ENCODE measurements at places on chromosomes 12 and 14.

DNA sequence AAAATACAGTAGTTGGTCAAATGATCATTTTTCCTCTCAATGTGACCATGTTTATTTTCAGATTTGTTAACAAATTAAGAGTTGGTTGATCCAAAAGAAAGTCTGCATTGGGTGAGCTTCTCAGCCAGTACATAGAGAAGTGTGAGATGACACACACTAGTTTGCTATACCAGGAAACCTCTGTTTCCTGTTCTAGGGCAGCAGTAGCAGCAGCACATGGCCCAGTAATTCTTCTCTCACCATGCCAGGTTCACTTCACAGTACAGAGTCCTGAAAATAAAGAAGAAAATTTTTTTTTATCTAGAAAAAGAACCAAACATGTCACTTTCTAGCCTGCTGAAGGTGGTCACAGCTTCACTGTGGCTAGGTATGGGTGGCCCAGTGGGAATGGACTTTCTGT lies 250.2 kb upstream of the OR4E1 start:
- H3K4me1 ChIP-seq = peaks cover 60% of the 10 kb centered on the region
- peaks cover 5% of the 10 kb centered on the region for H3K36me3 ChIP-seq
- peak overlapping the region; percentile 91 for H3K27ac ChIP-seq
- H3K27me3 ChIP-seq = no peaks in the 10 kb centered on the region
- H3K4me3 ChIP-seq = peak overlapping the region; percentile 58

- DNase-seq = no peak
- H3K4me3 ChIP-seq = no peak overlapping the region
- H3K36me3 ChIP-seq = peaks cover 8% of the 10 kb centered on the region
- no peaks in the 10 kb centered on the region for H3K27me3 ChIP-seq
- H3K4me1 ChIP-seq = peaks cover 49% of the 10 kb centered on the region
Measured at GRCh38 chr12:46177025-46177424, 91.8 kb downstream of the SLC38A1 start.

- no peak overlapping the region for H3K27ac ChIP-seq
- no peak overlapping the region for H3K4me3 ChIP-seq
- peaks cover 4% of the 10 kb centered on the region for H3K27me3 ChIP-seq
- H3K4me1 ChIP-seq = peaks cover 2% of the 10 kb centered on the region
- no peaks in the 10 kb centered on the region for H3K36me3 ChIP-seq
Measured at GRCh38 chr12:15682826-15683225, 106.4 kb downstream of the EPS8 start.

DNA sequence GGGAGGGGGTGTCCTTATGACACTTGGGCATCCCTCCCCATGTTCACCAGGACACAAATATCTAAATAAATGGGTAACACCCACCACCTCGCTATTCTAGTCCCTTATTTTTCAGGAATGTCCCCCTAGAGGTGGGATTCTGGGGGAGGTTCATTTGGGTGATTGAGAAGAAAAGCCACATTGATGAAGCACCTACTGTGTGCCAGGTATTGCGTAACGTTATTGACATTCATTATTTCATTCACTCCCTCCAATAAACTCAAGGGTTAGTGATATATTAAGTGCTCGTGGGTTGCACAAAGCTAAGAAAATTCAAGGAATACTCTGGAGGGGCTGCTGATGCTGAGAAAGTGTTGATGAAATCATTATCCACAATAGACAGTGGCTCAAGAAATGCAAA lies 92.5 kb upstream of the NOS1 start:
- H3K4me3 ChIP-seq = no peak overlapping the region
- H3K36me3 ChIP-seq = no peaks in the 10 kb centered on the region
- no peaks in the 10 kb centered on the region for H3K4me1 ChIP-seq
- no peak for DNase-seq
- no peak overlapping the region for H3K27ac ChIP-seq
- H3K27me3 ChIP-seq = no peaks in the 10 kb centered on the region

DNA sequence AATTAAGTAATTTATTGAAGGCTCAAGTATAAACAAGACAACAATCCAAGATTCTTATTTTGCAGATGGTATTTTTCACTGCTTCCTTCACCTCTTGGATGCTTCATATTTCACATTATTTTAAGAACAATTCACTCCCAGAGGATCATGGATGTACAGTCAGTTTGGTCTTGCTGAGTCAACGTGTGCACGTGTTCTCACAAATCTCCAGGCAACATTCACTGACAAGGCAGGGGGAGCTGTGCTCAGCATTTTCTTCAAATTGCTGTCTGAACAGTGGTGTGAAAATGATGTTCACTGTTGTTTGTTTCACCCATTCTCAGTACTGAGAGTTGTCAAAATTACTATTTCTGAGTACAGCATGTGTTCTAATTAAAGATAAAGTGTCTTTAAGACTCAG lies 118.3 kb upstream of the SLC38A4 start:
- no peak overlapping the region for H3K4me3 ChIP-seq
- no peak for DNase-seq
- H3K27ac ChIP-seq = no peak overlapping the region
- no peaks in the 10 kb centered on the region for H3K27me3 ChIP-seq
- no peaks in the 10 kb centered on the region for H3K36me3 ChIP-seq

GRCh38 chr12:4292341-4293073 lies 18.9 kb downstream of the CCND2 start:
- peak overlapping the region; percentile 98 for H3K27ac ChIP-seq
- peak overlapping the region; percentile 11 for H3K4me3 ChIP-seq
- H3K4me1 ChIP-seq = peaks cover 91% of the 10 kb centered on the region
- H3K36me3 ChIP-seq = peaks cover 99% of the 10 kb centered on the region
- DNase-seq = peak; percentile 32

- DNase-seq = peak; percentile 64
- H3K27me3 ChIP-seq = no peaks in the 10 kb centered on the region
- H3K4me3 ChIP-seq = peak overlapping the region; percentile 56
- H3K27ac ChIP-seq = peak overlapping the region; percentile 88
- peaks cover 40% of the 10 kb centered on the region for H3K4me1 ChIP-seq
- peaks cover 75% of the 10 kb centered on the region for H3K36me3 ChIP-seq
Measured at GRCh38 chr12:123223241-123223668, 9.7 kb downstream of the MPHOSPH9 start.

GRCh38 chr12:3367750-3368444 lies 123.1 kb upstream of the PRMT8 start:
- no peak overlapping the region for H3K27ac ChIP-seq
- H3K27me3 ChIP-seq = peaks cover 26% of the 10 kb centered on the region
- H3K4me3 ChIP-seq = no peak overlapping the region
- H3K36me3 ChIP-seq = no peaks in the 10 kb centered on the region
- H3K4me1 ChIP-seq = peaks cover 4% of the 10 kb centered on the region

DNA sequence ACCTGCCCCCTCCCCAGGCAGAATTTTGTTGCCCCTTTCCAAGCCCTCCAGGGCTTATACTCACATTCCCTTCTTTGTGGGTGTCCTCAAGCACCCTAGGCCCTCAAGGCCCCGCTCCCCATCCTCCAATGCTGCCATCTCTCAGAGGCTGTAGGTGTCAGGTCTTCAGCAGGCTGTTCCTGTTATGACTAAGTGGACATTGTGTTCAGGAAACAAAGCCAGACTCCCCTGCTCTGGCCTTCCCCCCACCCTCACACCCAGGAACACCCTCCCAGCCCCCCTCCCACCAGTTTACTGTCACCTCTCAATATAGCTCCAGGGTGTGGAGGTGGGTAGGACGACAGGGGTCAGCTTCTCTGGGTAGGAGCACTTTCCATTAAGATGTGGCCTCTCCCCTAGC lies 1.4 kb upstream of the MYH6 start:
- H3K4me1 ChIP-seq = no peaks in the 10 kb centered on the region
- no peak for DNase-seq
- no peaks in the 10 kb centered on the region for H3K36me3 ChIP-seq
- no peak overlapping the region for H3K4me3 ChIP-seq
- H3K27me3 ChIP-seq = peaks cover 7% of the 10 kb centered on the region

- no peak overlapping the region for H3K4me3 ChIP-seq
- no peaks in the 10 kb centered on the region for H3K4me1 ChIP-seq
- H3K27ac ChIP-seq = no peak overlapping the region
- DNase-seq = no peak
- no peaks in the 10 kb centered on the region for H3K36me3 ChIP-seq
Measured at GRCh38 chr12:129481921-129482320, 421.9 kb downstream of the TMEM132D start.

GRCh38 chr12:80373666-80374065 lies 70.4 kb upstream of the PTPRQ start:
- DNase-seq = no peak
- no peak overlapping the region for H3K4me3 ChIP-seq
- H3K27me3 ChIP-seq = no peaks in the 10 kb centered on the region
- no peak overlapping the region for H3K27ac ChIP-seq
- no peaks in the 10 kb centered on the region for H3K36me3 ChIP-seq
- H3K4me1 ChIP-seq = no peaks in the 10 kb centered on the region

DNA sequence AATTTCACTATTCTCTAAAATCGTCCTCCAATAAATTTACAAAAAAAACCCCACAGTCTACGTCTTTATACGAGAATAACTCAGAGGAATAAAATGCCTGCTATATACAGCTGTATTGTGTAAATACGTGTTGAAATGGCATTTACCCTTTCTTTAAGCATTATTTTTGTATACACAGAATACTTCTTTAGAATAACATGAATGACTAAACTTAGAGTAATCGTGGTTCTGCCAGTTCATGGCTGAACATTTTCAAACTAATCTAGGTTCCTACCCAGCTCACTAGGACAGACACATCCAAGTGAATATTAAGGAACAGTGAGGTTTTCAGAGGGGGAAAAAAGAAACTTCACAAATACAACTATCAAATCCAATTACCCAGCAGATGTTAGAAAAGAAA lies 24.6 kb downstream of the DICER1 start:
- H3K36me3 ChIP-seq = peaks cover 75% of the 10 kb centered on the region
- H3K27ac ChIP-seq = no peak overlapping the region
- H3K27me3 ChIP-seq = no peaks in the 10 kb centered on the region
- H3K4me1 ChIP-seq = peaks cover 46% of the 10 kb centered on the region

- H3K36me3 ChIP-seq = no peaks in the 10 kb centered on the region
- H3K27me3 ChIP-seq = no peaks in the 10 kb centered on the region
- no peak overlapping the region for H3K27ac ChIP-seq
- no peak overlapping the region for H3K4me3 ChIP-seq
- no peaks in the 10 kb centered on the region for H3K4me1 ChIP-seq
Measured at GRCh38 chr14:86790408-86791364, 1202.3 kb downstream of the GALC start.

- H3K36me3 ChIP-seq = no peaks in the 10 kb centered on the region
- H3K4me1 ChIP-seq = peaks cover 70% of the 10 kb centered on the region
- DNase-seq = no peak
- H3K27me3 ChIP-seq = no peaks in the 10 kb centered on the region
- H3K4me3 ChIP-seq = peak overlapping the region; percentile 3
- peak overlapping the region; percentile 90 for H3K27ac ChIP-seq
Measured at GRCh38 chr12:68959891-68960464, 27.0 kb upstream of the CPM start.

DNA sequence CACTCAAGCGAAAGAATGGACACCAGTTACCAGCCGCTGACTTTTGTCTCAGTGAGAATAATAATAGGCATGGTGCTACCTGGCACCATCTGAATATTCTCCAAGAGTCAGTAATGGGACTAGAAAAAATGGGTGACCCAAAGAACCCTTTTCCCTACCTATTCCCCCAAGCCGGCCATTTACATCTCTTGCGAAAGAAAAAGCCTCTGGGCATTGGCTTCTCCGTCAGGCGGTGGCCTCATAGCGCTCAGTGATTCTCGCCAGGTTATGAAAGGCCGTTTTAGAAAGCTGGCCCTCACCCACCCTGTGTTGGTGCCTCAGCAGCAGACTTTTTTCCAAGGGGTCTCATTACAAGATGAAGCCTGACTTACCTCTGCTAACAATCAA lies 523 bp upstream of the SLC6A15 start:
- no peak overlapping the region for H3K4me3 ChIP-seq
- no peak for DNase-seq
- no peaks in the 10 kb centered on the region for H3K36me3 ChIP-seq
- H3K27ac ChIP-seq = no peak overlapping the region
- peaks cover 44% of the 10 kb centered on the region for H3K27me3 ChIP-seq

- H3K36me3 ChIP-seq = no peaks in the 10 kb centered on the region
- no peak overlapping the region for H3K4me3 ChIP-seq
- no peak for DNase-seq
- H3K4me1 ChIP-seq = no peaks in the 10 kb centered on the region
- no peaks in the 10 kb centered on the region for H3K27me3 ChIP-seq
Measured at GRCh38 chr14:85438481-85438942, 91.4 kb upstream of the FLRT2 start.

DNA sequence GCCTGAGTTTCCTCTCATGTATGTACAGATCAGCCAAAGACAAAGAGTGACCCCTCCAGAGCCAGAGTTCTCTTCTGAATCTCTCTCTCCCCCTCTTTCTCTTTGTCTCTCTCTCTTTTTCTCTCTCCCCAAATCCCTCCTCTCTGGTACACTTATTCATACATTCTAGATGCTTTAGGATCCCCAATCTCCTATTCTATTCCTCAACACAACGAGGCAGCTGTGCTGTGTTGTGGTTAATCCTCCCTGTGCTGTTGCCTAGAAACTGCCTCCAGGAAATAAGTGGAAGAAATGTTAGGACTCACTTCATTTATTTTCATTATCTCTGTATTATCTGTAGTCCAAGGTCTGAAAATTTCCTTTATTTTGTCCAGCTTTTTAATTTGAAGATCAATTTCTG lies 350.5 kb upstream of the OR4E1 start:
- no peaks in the 10 kb centered on the region for H3K27me3 ChIP-seq
- H3K36me3 ChIP-seq = no peaks in the 10 kb centered on the region
- H3K4me1 ChIP-seq = peaks cover 6% of the 10 kb centered on the region
- no peak overlapping the region for H3K27ac ChIP-seq
- H3K4me3 ChIP-seq = no peak overlapping the region
- DNase-seq = no peak

DNA sequence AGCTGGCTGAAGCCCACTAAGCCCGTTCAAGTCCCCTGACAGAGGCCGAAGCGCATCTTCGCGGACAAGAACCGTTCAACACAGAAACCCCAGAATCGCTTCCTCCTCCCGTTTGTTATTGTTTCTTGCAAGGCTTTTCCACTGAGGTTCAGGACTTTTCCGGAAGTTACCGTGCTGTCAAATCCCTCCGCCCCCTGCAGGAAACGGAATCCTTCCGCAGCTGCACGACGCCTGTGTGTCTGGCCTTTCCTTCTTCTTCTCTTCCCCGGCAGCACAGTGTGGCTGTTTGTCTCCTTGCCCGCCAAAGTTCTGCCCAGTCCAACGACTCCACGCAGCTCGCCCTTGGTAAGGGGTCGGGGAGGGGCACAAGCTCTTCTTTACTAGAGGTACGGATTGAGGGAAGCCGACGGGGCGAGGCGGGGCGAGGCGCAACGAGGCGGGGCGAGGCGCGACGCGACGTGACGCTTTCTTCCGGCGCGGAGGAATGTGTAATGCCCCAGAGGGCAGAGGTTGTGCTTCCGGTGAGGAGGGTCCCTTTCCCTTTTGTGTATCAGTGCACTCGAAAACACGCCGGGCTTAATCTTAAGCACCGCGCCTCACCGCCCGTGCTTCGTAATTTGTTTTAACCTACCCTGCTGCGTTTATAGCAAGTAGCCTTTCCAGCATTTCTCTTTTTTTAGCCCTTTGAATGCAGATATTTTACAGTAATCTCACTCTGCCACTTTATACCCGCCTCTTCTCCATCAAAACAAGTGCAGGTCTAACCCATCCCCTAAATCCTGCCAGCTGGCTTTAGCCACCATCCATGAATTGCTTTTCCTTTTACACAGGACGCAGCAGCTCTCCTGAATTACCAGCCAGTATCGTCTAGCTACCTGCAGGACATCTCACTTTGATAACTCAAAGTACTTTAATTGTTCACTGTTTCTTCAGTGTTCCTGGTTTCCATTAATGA lies at the start of gene KDM5A:
KDM5A (minus strand) TSS at position 179 of the 955 bp plus-strand sequence. CDS start 229 bp downstream, outside the sequence.
- H3K27me3 ChIP-seq = no peaks in the 10 kb centered on the region
- peak within 1 kb of the TSS; percentile 88 for H3K4me3 ChIP-seq
- H3K27ac ChIP-seq = peak within 1 kb of the TSS; percentile 98
